ENCODE measurements at places on chromosomes 11 and 22.
A peak's percentile ranks its signal among the peaks of the same experiment; 100 is the strongest.

DNA sequence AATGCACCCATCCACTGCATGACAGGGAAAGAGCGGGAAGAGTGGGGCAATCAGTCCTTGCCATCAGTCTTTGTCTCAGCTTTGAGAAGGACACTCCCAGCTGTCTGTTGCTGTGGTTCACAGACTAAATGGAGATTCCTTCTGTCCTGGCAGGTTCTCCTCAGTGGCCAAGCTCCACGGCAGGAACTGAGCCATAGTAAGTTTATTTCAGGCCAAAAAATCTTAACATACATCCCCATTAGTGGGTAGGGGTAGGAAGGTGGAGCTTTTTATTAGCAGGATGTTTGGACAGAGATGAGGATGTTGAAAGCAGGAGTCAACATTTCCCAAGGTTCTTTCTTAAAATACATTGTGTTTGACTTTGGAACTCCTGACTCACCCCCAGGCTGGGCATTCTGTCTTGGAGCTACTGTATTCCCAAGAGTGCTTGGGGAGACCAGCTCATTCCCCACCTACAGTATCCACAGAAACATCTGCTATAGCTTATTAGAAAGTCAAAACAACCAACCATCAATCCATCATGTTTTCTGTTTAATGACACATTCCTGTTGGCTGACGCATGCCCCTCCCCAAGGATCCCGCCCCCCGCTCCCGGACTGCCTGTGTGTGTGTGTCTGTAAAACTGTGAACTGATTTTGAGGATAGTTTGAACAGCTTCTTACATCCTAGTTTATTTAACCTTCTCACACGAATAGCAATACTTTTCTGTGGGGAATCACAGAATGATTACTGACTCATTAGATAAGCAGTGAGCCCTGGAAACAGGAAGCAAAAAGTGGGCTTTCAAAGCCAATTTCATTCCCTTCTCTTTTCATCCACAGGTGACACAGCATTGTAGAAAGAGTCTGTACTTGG, 109.5 kb downstream of the CCDC81 start:
- peak; percentile 40 for DNase-seq

GRCh38 chr22:19871023-19871844, 16.6 kb upstream of the GNB1L start:
- DNase-seq, result peak; percentile 6

GRCh38 chr11:107705027-107705426, 6.8 kb downstream of the SLN start:
- no peak for DNase-seq

- DNase-seq, result peak; percentile 42
Observed at GRCh38 chr11:113884361-113884836, 9.0 kb upstream of the USP28 start.

DNA sequence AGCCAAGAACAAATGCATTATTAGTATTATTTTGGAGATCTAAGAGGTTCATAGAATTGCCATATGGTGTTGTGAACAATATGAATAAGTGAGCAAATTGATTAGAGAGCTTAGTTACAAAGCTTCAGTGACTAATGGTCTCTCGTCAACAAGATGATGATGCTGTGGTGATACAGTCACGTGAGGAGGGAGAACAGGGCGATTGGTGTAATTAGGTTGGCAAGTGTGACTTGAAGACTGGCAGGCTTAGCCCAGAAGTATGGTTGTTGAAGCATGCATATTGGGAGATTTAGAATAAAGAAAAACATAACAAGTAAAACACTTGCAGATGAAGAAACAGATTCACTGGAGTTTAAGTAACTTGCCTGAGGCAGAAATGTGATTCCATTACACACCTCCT, 100.6 kb upstream of the SORL1-AS1 start:
- no peak for DNase-seq

DNA sequence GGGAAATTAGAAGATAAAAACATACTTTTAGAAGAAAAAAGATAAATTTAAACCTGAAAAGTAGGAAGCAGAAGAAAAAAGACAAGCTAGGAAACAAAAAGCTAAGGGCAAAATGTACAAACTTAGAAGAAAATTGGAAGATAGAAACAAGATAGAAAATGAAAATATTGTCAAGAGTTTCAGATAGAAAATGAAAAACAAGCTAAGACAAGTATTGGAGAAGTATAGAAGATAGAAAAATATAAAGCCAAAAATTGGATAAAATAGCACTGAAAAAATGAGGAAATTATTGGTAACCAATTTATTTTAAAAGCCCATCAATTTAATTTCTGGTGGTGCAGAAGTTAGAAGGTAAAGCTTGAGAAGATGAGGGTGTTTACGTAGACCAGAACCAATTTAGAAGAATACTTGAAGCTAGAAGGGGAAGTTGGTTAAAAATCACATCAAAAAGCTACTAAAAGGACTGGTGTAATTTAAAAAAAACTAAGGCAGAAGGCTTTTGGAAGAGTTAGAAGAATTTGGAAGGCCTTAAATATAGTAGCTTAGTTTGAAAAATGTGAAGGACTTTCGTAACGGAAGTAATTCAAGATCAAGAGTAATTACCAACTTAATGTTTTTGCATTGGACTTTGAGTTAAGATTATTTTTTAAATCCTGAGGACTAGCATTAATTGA, 1.0 kb downstream of the MALAT1 start:
- DNase-seq, result no peak

- no peak for DNase-seq
Observed at GRCh38 chr11:64934682-64935358, 873 bp downstream of the GPHA2 start.

- no peak for DNase-seq
Observed at GRCh38 chr22:48239461-48240147, 1477.2 kb downstream of the TBC1D22A start.

DNA sequence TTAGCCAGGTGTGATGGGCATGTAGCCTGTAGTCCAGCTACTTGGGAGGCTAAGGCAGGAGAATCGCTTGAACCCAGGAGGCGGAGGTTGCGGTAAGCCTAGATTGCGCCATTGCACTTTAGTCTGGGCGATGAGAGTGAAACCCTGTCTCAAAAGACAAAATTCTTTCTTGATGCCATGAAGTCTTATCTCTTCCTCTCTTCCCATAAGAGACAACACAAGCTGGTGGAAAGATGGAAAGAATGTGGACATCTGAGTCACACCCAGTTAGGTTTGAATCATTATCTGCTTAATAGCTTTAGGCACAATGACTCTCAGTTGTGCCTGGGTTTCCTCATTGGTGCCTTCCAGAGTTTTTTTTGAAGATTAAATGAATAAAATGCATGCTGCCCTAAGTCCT, 35.3 kb downstream of the KREMEN1 start:
- no peak for DNase-seq

- DNase-seq, result no peak
Observed at GRCh38 chr11:8671651-8672062, 10.8 kb downstream of the TRIM66 start.

- DNase-seq, result no peak
Observed at GRCh38 chr11:116309446-116309845, 463.3 kb downstream of the BUD13 start.

DNA sequence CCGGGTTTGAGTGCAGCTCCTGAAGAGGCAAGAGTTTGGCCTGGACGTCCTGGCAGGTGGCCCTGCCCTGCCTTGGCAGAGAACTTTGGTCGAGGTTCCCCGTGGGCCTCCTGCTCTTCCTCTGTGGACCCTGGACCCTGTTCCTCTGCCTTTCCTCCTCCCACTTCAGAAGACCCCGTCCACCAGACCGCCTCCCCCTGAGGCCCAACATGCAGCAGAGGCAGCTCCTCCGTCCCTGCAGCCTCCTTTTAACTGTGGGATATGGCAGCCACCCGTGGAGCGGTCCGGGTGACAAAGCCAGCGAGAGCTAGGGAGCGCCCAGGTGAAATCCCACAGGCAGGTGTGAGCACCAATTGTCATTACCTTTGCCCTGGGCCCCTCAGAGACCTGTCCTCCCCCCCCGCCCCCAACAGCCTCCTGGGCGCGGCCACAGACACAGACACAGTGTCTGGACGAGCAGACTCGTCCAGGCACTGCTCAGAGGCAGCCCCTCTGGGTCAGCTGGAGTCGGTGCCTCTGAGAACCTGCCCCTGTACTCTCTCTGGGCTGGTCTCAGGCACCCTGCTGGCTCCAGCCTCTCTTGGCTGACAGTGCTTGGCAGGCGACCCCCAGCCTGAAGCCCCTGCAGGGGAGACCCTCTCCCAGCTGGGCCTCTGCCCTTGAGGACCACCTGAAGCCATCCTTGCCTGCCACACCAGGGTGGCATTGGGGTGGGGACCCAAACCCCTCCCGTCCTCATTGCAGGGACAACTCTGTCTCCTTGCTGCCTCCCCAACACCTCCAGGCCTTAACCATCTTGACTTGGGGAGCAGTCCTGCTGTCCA, 4.1 kb upstream of the PTDSS2 start:
- no peak for DNase-seq

GRCh38 chr11:15624701-15625100, 510.0 kb downstream of the INSC start:
- DNase-seq, result no peak

DNA sequence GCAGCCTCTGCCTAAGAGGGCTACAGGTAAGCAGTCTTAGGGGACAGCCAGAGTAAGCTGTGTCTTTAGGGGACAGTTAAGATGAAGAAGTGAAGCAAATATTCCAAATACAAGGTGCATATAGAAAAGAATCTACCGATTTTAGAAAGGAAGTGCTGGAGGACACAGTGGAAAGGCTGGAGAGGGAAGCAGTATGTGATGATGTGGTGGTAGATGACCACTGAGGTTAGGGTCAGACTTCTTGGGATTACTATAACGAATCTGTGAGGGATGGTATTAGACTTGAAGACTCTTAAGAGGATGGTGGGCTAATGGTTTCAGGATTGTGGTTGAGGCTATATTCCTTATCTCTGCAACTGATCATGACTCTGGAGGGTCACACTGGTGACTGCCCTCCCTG, 40.0 kb upstream of the PHOX2A start:
- no peak for DNase-seq

DNA sequence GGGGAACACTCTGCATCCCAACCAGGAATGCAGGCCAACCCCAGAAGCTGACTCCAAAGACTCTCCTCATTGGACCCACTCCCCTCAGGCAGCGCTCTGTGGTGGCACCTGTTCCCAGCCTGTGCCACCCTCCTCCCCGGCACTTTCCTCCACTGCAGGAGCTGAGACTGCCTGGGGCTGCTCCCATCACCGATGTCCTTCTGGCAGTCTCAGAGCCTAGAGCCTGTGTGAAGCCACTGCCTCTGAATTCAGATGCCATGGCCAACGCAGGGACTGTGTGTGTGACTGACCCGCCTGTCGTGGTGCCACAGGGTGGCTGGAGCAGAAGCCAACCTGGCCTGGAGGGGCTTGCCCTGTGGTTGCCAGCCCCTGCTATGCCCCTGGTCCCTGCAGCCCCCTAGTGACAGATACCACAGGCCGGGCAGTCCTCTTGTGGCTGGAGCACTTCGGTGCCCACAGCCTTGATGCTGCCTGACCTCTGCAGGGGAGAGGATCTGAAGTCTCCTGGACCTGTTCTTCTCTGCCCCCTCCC, 43.2 kb downstream of the TBX1 start:
- no peak for DNase-seq

- no peak for DNase-seq
Observed at GRCh38 chr11:6526411-6527135, 29.5 kb downstream of the DNHD1 start.

DNA sequence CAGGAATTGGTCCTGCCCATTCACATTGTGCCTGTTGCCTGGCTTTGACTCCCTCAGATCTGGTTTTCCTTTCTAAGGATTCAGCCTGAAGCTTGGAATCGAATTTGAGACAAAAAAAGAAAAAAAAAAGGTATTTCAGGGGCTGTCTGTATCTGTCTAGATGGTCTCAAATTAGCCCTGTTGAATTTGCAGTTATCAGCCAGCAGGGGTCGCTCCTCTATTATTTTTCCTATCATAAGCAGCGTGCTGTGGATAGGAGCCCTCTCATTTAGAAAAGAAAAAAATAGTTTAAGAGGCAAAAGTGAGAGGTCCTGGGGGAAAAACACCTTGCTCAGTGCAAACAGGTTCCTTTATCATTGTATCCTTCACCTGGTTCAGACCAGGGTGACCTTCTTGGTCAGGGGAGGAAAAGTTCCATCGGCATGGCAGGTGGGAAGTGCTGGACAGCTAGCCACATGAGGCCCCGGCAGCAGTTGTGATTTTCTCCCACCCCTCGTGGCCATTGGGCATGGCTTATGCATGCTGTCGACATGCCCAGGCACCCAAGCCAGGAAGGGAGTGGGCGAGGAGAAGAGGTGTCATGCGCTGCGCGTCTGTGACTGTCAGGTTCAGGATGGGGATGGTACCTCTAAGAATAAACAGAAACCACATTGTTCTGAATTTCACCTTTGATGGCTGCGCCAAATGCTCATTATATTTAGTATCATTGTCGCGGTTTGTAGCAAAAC, 13.1 kb downstream of the OR5AK2 start:
- no peak for DNase-seq

DNA sequence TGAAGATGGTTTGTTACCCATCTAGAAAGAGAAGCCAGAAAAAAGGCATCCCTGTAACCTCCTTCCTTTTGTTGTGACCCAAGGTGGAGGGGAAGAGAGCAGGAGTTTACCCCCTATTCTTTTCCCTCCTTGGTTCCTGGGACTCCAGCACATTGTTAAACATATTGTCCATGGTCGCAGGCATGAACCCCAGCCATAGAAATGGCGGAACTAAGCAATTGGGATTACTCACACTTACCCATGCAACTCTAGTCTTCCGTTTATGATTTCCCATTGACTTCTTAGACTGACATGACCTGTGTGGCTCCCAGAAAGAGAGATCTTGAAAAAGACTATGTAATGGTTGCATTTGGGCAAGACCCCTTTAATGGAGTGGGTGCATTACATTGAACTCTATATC, 45.4 kb downstream of the OR4C46 start:
- DNase-seq, result no peak

GRCh38 chr11:10743354-10744000, 7.6 kb upstream of the CTR9 start:
- no peak for DNase-seq

- DNase-seq, result no peak
Observed at GRCh38 chr11:2663915-2664314, 35.9 kb downstream of the KCNQ1OT1 start.

- no peak for DNase-seq
Observed at GRCh38 chr22:20438427-20438677, 727 bp upstream of the SCARF2 start.

- no peak for DNase-seq
Observed at GRCh38 chr22:25697181-25697664, 44.8 kb upstream of the MYO18B start.

- no peak for DNase-seq
Observed at GRCh38 chr11:78660471-78660870, 85.8 kb upstream of the NARS2 start.

GRCh38 chr11:69105461-69106030, 50.2 kb upstream of the SMIM38 start:
- no peak for DNase-seq

DNA sequence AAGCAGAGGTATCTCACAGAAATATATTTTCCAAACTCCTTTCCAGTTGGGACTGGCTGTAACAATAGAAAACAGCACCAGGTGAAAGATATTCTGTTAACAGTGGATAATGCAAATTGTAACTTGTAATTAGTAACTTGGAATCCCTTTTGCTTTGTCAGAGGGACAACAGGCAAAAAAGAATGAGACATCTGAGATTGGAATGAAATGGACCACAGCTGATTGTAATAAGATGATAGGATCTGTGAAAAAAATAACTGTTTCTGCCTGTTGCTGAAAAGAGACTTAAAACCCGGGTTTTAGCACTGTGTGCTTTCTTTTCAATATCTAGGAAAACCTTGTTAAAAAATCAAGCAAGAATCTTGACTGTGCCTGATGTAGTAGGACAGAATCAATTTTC, 655.7 kb downstream of the METTL15 start:
- DNase-seq, result no peak

- DNase-seq, result no peak
Observed at GRCh38 chr11:64318766-64319761, 1.1 kb downstream of the PRDX5 start.
